ENCODE measurements at places on chromosomes 1 and 21.

DNA sequence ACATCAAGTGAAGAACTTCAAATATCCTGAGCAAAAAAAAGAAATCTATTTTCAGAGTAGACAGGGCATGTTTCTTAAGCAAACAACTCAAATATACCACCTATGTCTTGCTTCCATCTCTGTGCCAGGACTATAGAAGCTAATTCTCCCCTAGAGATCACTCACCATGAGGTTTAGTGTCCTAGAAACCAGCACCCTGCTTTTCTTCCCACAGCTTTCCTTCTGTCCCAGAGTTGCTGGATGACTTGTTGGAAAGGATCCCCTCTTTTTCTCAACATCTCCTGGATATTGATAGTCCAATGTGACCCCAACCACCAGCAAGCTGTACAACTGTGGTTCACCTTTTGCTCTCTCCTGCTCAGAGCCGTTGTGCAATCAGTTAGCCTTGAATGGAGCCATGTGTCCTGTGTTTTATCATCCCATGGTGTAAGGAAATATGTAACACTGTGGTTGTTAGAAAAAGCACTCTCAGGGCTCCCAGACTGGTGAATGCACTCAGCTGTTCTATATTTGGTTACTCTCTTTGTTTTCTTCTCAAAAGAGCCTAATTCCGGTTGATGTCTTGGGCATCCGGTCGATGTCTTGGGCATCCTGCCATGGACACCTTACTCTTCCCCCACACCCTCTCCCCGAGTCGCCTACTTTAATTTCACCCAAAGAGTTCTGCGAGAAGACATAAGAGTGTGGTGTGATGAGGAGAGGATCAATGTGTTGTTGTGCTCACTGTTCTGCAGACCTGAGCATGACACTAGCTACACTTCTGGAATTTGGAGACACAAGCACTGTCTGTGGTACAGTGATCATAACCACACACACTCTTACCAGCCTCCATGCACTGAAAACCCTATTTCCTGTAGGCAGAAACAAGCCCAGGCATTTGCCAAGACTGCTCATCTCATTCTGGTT, 1.7 kb downstream of the TNFSF4 start:
- peak; percentile 78 for DNase-seq

DNA sequence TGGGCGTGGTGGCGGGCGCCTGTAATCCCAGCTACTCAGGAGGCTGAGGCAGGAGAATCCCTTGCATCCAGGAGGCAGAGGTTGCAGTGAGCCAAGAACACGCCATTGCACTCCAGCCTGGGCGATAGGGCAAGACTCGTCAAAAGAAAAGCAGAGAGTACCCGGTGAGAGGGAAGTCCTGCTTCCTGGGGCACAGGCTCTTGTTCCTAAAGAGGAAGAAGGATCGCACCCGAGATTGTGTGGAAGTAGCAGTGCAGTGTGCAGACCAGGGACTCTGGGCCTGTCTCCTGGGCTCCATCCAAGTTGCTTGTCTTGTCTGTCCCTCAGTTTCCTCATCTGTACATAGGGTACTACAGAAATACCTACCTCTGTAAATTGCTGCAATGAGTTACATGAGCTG, 29.6 kb downstream of the NBPF3 start:
- DNase-seq: no peak

- DNase-seq: no peak
Observed at GRCh38 chr1:30416221-30416820, 307.1 kb downstream of the MATN1 start.

DNA sequence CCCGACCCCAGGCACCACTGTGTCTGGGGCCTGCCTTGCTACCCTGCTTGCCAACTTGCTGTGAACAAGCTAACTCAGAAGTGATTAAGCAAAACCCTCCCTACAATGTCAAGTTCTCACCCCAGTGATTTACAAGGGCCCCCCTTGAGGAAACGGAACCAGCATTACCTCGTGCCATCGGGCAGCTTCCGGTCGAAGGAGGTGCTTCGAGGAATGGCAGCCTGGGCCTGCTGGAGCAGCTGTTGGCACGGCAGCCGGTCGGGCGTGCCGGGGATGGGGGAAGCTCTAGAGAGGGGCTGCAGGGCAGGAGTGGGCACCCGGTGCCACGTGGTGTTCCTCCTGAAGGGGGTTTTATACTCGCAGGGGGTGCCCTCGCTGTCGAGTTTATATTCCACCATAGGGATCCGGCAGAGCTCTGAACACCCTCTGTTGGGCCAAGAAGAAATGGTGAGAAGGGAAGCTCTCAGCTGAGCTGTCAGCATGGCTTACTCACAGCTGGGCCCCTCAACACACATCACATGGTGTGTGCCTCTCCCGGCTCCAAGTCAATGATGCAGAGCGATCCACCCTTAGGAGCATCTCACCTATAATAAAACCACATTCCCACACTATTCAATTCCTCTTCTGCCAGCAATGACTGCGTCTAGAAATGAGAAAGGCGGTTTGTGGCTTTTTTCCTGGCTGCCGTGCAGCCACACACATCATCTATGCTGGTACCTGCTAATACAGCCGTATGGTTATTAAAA, 184.4 kb downstream of the SIPA1L2 start:
- DNase-seq: peak; percentile 22

DNA sequence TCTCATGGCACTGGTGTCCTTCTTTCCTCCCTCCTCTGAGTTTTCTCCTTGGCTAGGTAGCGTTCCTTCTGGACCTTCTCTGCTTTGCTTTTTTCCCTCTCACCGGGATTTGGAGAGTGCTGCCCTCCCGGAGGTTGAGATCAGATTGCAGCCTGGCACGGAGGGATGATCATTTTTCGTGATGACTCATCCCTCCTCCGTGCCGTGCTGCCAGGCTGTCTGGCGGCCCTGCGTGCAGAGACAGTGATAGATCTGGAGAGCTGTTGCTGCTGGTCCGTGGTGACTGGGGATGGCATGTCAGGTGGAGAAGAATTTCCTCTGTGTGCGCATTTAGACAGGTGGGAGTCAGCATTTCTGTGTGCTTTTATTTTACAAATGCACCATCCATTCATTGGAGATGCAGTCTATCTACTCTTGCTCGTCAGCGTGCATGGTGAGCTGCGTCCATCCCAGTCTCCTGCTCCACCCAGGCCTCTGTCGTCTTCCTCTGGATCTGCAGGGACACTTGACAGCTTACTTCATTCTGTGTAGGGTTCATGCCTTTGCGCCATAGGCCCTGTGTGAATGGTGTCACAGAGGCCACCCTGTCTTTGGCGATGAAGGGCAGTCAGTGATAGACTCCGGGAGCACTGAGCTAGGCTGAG, 104.4 kb downstream of the PCBP3 start:
- DNase-seq: peak; percentile 51

- peak; percentile 23 for DNase-seq
Observed at GRCh38 chr1:88698140-88698539, 14.1 kb downstream of the PKN2 start.

DNA sequence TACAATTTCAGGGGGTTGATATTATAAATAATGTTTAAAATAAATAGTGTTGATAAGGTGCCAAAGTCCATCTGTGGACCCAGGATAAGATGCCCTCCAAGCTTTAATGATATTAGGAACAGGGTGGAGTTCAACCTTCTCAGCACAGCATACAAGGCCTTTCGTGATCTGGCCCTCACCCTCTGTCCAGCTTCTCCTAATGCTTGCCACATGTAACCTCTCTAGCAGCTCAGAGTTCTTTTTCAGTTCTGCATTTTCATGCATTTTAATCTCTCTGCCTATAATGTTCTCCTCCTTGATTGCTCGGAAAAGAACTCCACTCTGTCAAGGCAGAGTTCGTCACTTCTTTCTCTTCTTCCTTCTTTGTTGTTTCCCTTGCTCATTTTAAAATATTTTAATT, 21.4 kb upstream of the SMAP2 start:
- DNase-seq: no peak

DNA sequence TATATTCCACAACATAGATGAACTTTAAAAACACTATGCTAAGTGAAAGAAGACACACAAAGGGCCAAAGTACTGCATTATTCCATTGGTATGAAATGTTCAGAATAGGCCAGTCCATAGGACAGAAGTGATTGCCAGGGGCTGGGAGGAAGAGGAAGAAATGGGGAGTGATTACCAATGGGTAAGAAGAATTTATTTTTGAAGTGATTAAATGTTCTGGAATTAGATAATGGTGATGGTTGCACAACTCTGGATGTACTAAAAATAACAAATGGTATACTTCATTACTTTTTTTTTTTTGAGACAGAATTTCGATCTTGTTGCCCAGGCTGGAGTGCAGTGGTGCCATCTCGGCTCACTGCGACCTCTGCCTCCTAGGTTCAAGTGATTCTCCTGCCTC, 61.7 kb downstream of the CHD5 start:
- DNase-seq: peak; percentile 24

GRCh38 chr1:17743008-17743647, 12.0 kb upstream of the ACTL8 start:
- no peak for DNase-seq
